NCI-H69 (cell line): ENCODE measurements at places on chromosomes 3 and 15.

DNA sequence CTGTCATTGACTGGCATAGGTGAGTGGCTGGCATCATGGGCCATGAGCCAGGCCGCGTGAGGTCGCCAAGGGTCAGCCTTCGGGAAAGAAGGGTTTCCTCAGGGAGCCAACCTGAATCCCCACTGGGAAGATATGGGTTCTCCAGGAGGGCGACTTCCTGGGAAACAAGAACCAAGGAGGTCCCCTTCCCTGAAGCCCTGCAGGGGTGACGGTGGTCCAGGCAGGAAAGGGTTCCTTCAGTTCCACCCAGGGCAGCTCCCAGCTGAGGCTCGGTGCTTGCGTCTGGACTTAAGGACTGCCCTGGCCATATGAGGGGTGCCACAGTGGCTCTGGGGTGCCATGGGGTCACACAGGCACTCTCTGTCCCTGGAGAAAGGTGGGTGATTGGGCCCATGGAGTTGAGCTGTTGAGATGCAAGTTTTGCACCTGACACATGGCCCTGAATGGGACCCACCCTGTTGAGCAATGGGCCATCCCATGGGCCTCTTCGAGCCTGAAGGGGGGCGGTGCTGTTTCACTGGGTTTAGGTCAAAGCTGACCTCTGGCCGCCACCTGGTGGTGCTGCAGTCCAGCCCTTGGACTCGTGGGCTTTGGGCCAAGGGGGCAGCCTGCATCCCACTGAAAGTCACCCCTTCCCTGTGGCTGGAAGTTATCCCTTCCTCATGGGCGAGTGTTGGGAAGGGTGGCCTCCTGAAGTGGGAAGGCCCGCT is 228.1 kb downstream of the SNRPN start:
- no peak for DNase-seq

DNA sequence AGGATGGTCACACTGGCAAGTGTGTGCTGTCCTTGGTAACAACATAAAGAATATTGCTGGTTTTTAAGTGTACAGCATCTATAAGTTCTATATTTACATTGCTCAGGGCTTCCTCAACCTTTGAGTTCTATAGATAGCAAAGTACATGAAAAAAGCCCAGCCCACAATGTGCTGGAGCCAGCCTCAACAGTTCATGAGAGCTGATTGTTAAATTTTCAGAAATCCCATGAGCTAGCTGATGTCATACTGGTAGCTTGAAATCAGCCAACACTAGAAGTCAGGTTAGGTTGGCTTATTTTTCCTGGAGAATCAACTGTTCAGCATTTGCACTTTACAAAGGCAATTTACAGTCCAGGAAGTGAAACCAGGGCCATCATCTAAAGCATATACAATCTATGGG is 102.8 kb downstream of the STRIT1 start:
- DNase-seq = no peak

- DNase-seq = no peak
Observed at GRCh38 chr15:96586901-96587300, 256.4 kb downstream of the NR2F2 start.

DNA sequence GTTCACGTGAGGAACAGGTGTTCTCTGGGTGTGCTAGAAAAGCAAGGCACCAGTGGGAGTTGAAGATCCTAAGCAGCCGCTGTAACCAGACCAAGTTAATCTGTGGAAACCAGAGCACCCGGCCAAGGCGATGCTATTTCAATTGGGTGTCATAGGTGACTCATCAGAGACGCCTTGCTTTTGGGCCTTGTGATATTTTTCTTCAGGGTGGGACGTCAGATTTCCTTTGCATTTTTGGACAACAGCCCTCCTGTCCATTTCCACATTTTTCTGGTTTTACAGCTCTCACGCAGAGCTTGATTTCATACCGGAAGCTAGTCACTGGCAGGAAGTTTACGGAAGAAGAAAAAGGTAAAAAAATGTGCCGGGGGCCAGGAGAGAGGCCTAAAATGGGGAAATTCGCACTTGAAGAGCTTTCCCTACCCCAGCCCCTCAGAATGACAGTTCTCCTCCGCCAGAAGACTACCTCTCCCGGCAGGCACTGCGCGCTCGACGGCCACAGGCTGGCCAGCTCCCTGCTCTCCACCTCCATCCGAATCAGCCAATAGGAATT is 471 bp upstream of the KBTBD8 start:
- peak; percentile 30 for DNase-seq

GRCh38 chr3:10993729-10994065 is 1.1 kb downstream of the SLC6A1 start:
- no peak for DNase-seq

DNA sequence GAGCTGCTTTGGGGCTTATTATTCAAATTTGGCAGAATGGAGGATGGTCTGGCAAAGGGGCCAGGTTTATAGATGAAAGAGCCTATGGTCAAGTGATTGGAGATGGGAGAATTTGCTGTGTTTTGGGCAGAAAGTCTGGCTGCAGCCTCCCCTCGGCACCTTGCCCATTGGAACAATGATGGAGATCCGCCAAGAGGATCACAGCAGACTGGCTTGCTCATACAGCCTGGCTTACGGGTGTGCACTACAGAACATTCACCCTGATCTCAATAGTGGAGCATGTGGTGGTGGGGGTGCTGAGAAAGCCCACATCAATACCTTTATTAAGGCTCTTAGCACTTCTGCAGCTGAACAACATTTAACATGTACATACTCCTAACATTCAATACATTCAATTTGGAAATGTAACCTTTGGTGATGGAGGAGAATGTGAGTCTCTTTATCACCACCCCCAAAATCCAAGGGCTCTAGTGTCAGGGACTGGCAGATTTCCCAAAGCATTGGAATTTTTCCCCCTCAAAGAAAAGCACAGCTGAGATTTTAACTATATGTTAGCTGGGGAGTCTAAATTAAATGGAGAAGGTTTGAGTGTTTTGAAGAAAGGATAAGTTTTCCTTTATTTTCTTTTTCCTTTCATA is 118.4 kb upstream of the TMC3 start:
- peak; percentile 42 for DNase-seq

DNA sequence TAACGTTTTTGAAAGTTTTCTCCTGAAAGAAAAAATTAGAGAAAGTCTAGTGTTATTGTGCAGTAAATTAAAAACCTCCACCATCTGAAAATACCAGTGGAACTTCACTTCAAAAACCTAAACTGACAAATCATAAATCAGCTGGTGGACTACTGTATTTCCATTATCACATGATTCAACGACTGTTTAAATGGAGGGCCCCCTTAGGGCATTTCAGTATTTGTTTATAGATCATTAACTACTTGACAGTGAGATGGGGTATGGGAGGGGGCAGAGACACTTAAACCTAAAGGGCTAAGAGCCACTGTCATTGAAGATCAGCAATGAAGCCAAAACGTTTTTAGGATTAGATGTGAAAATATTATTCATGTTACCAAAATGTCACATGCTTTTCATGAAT is 8.8 kb upstream of the C15orf61 start:
- DNase-seq = peak; percentile 93

DNA sequence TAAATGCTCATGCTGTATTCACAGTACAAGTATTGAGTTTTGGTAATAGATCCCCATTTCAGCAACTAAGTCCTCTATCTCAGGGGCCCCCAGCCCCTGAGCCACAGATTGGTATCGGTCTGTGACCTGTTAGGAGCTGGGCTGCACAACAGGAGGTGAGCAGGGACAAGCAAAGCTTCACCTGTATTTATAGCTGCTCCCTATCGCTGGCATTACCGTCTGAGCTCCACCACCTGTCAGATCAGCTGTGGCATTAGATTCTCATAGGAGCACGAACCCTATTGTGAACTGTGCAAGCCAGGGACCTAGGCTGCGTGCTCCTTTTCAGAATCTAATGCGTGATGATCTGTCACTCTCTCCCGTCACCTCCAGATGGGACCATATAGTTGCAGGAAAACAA is 262.8 kb upstream of the UBE2E2 start:
- DNase-seq = no peak

- DNase-seq = no peak
Observed at GRCh38 chr3:180947761-180948390, 35.4 kb downstream of the FXR1 start.

DNA sequence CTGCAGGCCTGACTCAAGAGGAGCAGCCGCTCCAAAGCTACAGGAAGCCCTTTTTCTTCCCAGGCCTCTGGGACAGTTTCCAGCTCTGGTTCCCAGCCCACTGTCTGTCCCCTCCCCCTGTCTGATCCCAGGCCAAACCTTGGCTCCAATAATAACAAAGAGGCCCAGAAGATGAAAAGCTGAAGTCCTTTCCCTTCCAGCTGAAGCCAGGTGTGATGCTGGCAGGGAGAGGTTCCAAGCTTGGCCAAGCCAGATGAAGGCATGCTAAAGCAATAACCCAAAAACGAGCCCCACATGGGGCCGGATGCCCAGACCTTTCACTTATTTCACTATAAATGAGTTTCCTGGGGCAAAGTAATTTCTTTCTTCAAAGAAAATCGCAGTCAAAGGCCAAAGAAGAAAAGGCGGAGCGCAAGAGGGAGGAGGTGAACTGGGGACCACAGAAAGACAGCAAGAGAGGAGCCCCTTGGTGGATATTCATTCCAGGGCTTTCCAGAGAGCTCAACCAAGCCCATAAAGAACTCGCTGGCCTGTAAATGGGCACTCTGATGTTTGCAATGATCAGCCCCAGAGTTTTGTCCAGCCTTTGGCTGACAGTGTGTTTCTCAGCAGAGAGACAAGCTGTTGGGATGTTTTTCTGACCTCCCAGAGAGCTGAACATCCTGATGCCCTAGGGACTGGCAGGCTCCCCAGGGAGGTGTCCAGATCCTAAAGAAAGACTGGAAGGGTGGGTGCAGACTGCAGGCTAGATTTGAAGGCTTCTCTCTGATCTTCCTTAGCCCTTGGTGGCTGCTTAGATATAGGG is 157.6 kb downstream of the UACA start:
- peak; percentile 15 for DNase-seq

- DNase-seq = no peak
Observed at GRCh38 chr3:106228271-106228670, 359.5 kb upstream of the CBLB start.
